ENCODE measurements at places on chromosomes 7 and 10.

DNA sequence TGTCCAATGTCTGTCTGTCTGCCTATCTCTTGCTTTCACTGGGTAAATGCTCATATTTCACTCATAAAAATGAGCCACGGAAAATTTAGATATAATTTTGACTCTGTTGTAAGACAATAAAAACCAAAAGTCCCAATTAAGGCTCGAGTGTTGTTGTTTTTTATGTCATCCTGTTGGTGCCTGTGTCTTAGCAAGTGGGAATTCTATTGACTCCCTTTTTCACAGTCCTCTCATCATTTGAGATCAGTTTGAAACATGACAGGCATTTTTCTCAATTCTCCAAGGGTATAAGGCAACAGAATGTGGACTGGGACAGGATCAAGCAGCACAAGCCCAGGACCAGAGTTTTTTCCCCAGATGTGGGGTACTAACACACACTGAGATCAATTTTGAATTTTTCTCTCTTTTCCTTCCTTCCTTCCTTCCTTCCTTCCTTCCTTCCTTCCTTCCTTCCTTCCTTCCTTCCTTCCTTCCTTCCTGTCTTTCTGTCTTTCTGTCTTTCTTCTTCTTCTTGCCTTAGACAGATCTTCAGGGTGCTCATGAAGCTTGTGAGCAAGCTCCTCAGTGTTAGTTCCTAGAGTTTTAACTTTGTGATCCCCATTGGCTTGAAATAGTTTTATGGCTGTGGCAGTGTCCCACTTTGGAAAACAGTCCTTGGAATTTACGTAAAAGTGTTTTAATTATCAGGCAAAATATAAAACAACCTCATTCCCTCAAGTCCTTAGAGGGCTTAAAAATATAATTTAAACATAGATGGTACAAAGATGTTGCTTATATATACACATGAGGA lies 3.2 kb upstream of the NEUROD6 start:
- DNase-seq = no peak

DNA sequence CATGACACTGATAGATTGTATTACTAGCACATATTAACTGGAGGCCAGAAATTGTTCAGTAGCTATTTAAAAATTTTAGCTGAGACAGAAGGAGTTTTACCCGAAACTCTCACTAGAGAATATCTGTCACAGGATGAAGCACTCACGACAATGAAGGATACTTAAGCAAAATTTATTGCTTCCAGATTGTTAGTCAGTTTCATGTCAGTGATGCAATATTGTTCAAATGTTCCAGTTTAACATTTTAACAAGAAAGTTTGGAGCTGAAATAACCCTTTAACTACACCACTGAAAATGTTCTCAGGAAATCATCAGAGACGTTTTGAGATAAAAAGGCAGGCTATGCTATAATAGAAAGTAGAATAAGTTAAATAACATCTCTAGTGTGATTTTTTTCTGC lies 15.0 kb upstream of the CADPS2 start:
- no peak for DNase-seq

DNA sequence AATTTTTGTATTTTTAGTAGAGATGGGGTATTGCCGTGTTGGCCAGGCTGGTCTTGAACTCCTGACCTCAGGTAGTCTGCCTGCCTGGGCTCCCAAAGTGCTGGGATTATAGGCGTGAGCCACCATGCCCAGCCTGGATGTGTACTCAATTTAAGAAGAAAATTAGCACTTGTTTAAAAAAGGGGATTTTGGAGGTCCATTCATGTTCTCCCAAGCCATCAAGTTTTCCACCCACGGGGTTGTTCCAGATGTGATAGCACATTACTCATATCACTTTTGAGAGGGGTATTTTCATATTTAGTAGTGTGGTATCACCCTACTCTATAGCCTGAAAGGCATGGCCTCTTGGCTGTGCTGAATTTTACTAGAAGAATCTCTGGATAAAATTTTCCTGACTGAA lies 10.5 kb upstream of the SLC26A3 start:
- DNase-seq = peak; percentile 65

- peak; percentile 28 for DNase-seq
Observed at GRCh38 chr10:30639946-30640786, 10.6 kb upstream of the LYZL2 start.

DNA sequence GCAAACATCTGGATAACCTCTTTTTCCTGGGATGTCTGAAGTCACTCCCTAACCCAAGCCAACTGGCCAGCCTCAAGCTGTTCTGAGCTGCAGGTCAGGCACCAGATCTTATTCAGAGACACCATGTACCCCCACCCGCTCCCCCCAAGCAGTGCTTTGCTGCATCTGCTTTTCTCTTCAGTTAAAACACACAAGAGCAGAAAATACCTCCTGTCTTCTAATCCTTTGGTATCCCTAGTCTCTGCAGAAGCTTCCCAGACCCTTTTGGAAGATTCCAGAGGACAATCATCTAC lies 3.0 kb downstream of the ZNF488 start:
- no peak for DNase-seq

- no peak for DNase-seq
Observed at GRCh38 chr7:120186688-120187087, 86.3 kb upstream of the KCND2 start.

- DNase-seq = no peak
Observed at GRCh38 chr7:36227223-36227622, 74.2 kb downstream of the EEPD1 start.

DNA sequence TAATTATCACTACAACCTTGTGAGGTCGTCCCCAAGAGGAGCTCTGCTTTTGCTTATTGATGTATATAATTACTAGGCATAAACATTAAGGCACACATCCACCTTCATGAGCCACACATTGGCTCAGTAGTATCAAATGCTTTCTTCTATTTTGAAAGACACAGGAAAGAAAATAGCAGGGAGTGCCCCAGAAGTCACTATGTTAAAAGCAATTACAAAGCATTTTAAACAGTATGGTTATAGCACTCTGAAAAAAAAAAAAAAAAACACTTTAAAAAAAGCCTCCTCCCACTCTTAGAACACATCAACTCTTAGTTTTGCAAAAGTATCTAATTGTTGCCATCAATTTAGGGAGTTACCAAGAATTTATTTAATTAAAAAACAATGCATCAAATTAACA lies 474.2 kb downstream of the PARD3 start:
- DNase-seq = no peak

- DNase-seq = no peak
Observed at GRCh38 chr7:138377306-138377705, 82.8 kb upstream of the TRIM24 start.

DNA sequence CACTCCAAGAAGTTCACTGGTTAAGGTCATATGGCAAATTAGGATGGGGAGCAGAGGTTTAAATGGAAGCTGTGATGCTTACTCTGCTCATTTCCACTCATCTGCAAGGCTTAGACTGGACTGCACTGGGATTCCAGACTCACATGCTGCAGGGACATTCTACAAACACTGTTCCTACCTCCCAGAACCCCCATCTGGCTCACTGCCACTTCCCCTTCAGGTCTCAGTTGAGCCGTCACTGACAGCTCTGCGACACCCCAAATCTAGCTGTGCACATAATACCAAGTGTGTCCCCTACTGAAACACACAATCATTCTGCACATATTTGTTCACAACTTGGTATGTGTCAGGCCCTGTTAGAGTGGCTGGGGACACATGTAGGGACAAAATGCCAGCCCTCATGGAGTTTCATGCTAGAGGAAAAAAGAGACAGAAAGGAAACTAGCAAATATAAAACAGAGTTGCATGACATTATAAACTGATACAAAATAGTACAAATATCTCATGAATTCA lies 5.4 kb downstream of the PRKCQ start:
- DNase-seq = no peak

GRCh38 chr7:30034501-30034900 lies 6.3 kb downstream of the PLEKHA8 start:
- DNase-seq = no peak

GRCh38 chr10:79404690-79405131 lies 40.7 kb downstream of the ZCCHC24 start:
- DNase-seq = no peak

- no peak for DNase-seq
Observed at GRCh38 chr7:117036053-117036669, 82.9 kb downstream of the ST7 start.

DNA sequence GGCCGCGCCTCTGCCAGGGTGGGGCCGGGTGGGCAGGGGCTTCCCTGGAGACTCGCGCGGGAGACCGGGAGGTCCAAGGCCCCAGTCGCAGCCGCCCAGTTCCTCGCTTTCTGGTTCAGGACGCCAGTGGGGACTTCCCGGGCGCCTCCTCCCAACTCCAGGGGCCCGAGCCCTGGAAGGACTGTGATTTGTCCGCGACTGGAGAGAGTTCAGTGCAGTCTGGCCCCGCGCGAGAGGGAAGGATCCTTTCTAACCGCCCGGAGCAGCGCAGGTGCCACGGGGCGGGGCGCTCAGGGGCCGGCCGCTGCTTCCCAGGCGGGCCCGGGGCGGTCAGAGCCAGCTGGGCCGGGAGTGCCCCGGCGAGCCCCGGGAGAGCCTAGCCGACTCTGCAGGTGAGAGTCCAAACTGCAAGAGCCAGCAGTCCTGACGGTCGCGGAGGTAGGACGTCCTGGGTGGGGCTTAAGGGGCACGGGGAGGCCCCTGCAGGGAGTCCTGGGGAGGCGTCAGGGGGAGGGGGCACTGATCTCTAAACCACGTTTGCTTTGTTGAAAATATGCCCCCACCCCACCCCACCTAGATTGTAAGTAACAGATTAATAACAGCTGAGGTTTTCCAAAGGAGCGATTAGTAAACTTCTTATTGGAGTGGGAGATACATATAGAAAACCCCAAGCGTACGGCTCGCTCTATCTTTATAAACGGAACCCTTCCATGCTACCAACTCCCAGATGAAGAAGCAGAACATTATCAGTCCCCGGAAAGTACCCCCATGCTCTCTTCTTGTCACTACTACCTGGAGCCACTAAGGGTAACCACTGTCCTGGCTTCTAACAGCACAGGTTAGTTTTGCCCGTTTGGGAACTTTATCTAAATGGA lies 8.2 kb downstream of the NKX2-3 start:
- no peak for DNase-seq

GRCh38 chr7:42940985-42941847 lies 9.0 kb downstream of the MRPL32 start:
- DNase-seq = peak; percentile 94

GRCh38 chr10:964988-965417 lies 23.2 kb upstream of the GTPBP4 start:
- no peak for DNase-seq

DNA sequence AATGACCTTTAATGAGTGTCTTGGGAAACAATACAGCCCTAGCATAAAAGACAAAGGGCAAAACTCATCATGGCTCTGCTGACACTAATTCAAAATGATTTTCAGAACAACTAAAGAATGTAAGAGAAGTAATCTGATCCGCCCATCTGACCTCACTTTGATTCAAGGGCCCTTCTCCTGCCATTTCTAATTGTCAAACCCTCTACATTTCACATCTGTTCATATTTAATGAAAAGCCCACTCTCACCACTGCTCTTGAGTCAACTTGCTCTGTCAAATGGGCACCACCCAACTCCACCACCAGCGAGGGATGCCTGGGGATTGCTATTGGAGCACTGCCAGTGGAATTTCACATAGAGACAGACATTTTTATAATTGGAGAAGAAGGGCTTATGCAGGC lies 639.2 kb downstream of the KCNMA1 start:
- DNase-seq = no peak

DNA sequence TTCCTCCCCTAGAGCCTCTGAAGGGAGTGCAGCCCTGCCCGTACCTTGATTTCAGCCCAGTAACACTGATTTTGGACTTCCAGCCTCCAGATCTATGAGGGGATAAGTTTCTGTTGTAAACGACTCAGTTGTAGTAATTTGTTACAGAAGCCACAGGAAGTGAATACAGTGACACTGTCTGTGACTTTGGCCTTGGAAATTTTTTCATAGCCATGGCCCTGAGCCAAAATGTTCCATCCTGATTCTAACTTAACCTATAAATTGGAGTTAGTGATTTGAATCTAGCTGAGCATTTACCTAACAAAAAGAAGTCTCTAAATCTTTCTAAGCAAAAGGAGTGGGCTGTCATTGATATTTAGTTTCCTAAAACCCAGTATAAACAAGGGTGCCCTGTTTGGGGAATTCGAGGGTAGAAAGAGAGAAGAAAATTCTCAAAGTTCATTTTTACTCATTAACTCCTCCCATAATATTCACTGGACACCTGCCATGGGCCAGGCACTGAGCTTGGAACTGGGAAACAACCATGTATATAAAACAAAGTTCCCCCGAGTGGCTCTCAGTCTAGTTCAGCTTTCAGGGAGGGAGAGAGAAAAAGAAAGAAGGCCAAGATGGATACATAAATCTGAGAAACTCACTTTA lies 162.3 kb downstream of the SKIDA1 start:
- no peak for DNase-seq

DNA sequence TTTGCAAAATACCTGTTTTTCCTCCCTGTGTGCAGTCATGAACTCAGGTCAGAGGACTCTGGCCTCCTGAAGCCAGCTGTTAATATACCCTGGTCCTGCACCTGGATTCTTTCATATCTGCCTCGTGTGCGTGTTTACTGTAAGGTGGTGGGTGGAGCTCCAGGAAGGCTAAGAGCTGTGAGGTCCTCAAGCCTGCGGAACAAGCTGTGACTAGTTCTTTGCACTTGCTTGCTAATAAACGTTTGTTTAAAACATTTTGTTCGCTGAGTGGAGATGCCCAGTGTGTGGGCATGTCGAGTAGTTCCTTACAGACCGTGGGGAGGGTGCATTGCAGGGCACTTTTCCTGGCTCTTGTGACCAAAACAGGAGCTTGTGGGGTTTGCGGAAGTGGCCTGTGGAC lies 139.0 kb downstream of the DOCK1 start:
- DNase-seq = no peak

DNA sequence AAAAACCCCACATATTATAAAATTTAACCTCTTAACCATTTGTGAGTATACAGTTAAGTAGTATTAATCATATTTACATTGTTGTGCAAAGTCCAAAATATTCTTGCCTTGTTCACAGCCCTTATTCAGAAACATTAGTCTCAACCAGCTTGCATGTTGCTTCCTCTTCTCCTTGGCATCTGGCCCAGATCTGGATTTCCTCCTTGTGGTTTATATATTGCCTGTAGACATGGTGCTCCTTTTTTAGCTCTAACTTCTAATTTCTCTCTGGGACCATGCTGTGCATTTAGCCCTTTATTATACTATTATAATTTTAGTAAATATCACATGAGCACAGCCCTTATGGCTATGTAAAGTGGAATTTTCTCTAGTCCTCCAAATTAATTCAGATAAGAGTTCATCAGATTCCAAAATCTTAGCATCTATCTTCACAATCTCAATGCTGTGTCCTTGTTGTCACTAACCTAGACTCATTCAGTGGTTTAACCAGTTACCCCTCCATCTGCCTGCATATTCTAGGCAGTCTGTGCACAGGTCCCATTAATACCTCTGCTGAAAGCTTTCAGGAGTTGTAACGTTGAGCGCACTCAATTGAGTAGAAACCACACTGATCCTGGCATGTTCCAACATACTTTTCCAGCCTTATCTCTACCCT lies 7.9 kb downstream of the CPED1 start:
- DNase-seq = peak; percentile 58

GRCh38 chr7:154546946-154547587 lies 455.9 kb downstream of the PAXIP1 start:
- DNase-seq = no peak

- DNase-seq = no peak
Observed at GRCh38 chr10:18240185-18240882, 100.1 kb downstream of the CACNB2 start.

- no peak for DNase-seq
Observed at GRCh38 chr10:13608246-13608853, 21.6 kb downstream of the PRPF18 start.

All from activated naive CD4-positive, alpha-beta T cell treated with anti-CD3 and anti-CD28 coated beads for 36 hours (primary cell).